Transverse colon (tissue), 4 donors: ENCODE measurements at places on chromosomes 2 and 18.

GRCh38 chr2:71948781-71949536 lies 198.7 kb downstream of the CYP26B1 start:
- H3K4me3 ChIP-seq, result no peak overlapping the region
- no peaks in the 10 kb centered on the region for H3K27me3 ChIP-seq
- no peak overlapping the region for H3K27ac ChIP-seq
- H3K4me1 ChIP-seq, result no peaks in the 10 kb centered on the region

DNA sequence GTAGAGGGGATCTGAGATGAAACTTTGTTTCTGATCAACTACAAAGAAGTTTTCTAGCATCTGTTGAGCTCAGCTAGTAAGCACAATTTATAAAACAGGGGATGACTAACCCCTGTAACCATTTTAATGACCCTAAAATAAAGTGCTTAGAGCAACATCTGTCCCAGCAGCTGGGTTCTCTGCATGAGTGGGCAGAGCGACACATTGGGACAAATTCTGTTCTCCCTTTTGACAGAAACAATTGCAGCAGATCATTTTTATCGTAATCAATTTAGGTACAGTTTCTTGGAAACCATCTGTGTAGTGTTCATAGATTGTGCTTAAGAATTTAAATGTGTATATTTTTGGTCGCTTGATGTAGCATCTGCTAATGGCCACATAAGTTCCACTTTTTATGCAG lies 678.0 kb downstream of the RNF144A start:
- H3K27me3 ChIP-seq, result no peaks in the 10 kb centered on the region
- no peak overlapping the region for H3K27ac ChIP-seq
- no peak for DNase-seq
- H3K4me3 ChIP-seq, result no peak overlapping the region

DNA sequence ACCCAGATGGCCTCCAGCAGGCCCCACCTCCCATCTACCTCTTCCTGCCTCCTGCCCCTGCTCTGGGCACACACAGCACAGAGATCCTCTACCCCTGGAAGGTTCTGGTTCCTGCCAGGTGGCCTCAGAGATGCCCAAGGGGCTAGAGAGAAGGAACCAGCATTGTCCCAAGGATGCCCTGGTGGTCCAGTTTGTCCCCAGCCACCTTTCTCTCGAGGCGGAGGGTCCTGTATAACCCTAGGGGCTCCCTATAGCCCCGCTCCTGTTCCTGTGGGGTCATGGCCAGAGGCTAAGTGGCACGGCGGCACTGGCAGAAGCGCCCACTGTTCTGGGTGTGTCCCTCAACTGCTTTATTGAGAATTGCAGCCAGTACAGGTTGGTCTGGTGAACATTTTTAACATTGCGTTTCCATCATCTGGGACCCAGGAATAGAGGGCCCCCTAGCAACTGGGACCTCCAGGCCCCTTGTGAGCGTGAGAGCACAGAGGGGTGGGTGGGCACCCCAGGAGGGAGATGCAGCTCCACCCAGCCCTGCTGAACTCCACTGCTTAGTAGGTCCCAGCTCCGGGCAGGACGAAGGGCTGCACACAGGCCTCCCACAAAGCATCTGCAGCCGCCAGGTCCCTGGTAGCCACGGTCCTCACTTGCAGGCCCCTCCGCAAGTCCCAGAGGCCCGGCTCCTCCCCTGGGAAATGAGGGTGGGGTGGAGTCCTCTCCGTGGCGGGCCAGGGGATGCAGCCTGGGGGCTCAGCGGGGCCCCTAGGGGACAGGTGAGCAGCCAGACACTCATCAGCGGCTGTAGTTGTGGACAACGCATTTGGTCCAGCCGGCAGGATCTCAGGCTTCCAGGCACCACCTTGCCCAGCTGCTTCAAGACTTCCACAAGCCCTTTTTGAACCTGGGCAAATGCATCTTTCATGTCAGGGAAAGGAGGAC lies 33.1 kb downstream of the GPC1 start:
- no peaks in the 10 kb centered on the region for H3K36me3 ChIP-seq
- H3K27ac ChIP-seq, result no peak overlapping the region
- H3K27me3 ChIP-seq, result no peaks in the 10 kb centered on the region
- no peak overlapping the region for H3K4me3 ChIP-seq
- DNase-seq, result peak; percentile 4

DNA sequence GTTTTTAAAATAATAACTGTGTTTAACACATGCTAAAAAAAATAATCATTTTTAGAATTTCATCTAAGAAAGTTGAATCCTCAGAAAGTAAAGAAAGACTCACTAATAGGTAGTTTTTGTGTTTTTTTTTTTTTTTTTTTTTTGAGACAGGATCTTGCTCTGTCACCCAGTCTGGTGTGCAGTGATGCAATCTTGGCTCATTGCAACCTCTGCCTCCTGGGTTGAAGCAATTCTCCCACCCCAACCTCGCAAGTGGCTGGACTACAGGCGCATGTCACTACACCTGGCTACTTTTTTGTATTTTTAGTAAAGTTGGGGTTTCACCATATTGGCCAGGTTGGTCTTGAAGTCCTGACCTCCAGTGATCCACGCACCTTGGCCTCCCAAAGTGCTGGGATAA lies 7.1 kb downstream of the CKAP2L start:
- H3K27me3 ChIP-seq, result no peaks in the 10 kb centered on the region
- H3K36me3 ChIP-seq, result no peaks in the 10 kb centered on the region
- DNase-seq, result no peak
- H3K4me1 ChIP-seq, result no peaks in the 10 kb centered on the region

- H3K27me3 ChIP-seq, result no peaks in the 10 kb centered on the region
- H3K4me1 ChIP-seq, result no peaks in the 10 kb centered on the region
- DNase-seq, result no peak
- H3K27ac ChIP-seq, result no peak overlapping the region
Measured at GRCh38 chr2:143802242-143802641, 673.0 kb downstream of the ARHGAP15 start.
